Frontal cortex (tissue), 4 donors: ENCODE measurements at places on chromosomes 2 and 18. TPM values are rescaled to one million over a fixed set of nuclear protein-coding genes. Genes with fewer than 3 reads are reported as not detected.

- no peak for DNase-seq
Observed at GRCh38 chr2:222955008-222955407, 94.2 kb downstream of the ACSL3 start.

DNA sequence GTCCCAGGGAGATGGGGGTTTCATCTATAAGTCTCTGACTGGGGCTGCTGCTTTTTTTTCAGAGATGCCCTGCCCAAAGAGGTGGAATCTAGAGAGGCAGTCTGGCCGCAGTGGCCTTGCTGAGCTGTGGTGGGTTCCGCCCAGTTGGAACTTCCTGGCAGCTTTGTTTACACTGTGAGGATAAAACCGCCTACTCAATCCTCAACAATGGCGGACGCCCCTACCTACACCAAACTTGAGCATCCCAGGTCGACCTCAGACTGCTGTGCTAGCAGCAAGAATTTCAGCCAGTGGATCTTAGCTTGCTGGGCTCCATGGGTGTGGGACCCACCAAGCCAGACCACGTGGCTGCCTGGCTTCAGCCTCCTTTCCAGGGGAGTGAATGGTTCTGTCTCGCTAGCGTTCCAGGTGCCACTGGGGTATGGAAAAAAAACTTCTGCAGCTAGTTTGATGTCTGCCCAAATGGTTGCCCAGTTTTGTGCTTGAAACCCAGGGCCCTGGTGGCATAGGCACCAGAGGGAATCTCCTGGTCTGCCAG, 152.6 kb upstream of the CYP26B1 start:
- DNase-seq = no peak

DNA sequence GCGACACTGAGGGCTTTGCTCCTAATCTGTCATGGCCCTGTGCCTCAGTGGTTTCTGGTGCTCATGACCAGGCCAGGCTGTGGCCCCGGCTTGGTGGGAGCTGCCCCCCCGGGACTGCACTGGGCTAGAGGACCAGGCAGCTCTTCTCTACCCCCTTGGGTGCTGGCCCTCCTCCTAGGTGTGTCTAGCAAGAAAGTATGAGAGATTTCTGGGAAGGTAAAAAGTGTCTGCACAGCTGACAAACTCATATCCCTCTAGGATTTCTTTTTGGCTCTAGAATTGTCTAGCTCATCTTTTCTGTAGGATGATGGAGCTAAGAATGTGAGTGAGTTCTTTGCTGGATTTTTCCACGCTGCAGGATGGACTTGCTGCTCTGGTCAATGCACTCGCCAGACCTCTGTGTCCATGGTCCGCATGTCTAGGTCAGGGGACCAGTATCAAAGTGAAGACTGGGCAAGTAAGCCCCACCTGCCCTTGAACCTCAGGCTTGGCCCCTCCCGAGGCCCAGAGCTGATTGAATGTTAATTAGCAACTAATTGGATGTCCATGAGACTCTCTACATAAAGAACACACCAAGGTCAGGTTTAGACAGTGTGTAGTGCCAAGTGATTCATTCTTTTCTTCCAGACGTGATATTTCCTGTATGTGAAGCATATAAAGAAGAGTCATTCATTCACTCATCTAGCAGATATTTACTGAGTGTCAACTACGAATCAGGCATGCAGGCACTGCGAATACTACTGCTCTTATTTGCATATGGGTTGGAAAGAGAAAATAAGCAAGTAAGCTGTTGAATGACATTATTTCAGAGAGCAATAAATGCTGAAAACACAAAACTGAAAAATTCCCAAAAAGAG, 15.6 kb upstream of the PSD4 start:
- no peak for DNase-seq

DNA sequence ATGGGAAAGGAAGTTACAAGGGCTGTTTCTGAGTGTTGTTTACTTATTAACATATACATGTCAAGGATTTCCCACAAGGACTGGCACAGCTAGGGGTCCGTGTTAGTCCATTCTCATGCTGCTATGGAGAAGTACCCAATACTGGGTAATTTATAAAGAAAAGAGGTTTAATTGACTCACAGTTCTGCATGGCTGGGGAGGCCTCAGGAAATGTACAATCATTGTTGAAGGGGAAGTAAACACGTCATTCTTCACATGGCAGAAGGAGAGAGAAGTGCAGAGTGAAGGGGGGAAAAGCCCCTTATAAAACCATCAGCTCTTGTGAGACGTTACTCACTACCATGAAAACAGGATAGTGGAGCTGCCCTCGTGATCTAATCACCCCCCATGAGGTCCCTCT, 128.9 kb upstream of the CELF4 start:
- DNase-seq = no peak

DNA sequence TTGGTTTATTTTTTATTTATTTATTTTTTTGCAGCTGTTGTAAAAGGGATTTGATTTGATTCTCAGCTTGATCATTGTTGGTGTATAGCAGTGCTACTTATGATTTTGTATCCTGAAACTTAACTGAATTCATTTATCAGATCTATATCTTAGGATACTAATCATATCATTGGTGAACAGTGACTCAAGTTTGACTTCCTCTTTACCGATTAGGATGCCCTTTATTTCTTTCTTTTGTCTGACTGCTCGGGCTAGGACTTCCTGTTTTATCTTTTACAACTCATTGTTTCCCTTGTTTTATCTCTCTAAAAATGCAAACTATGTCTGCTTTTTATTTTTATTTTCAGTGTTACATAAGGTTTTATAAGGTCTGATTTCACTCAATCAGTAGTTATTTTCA, 23.6 kb downstream of the SP100 start:
- DNase-seq = no peak

GRCh38 chr2:127564429-127565260, 29.2 kb downstream of the MYO7B start:
- no peak for DNase-seq

GRCh38 chr2:12828980-12829379, 112.2 kb downstream of the TRIB2 start:
- DNase-seq = no peak

NLRC4 gene
- total RNA-seq = 0.41 TPM

GATA6 gene
- under 0.01 TPM for total RNA-seq

RESP18 gene
- total RNA-seq = 0.82 TPM

NR4A2 gene
- total RNA-seq = 15.1 TPM

DPP10 gene
- total RNA-seq = 74.6 TPM

METTL21A gene
- 12.6 TPM for total RNA-seq

DSG1 gene
- under 0.01 TPM for total RNA-seq
